Glomerular endothelial cell (primary cell): ENCODE measurements at places on chromosomes 6 and 20. TPM values are rescaled to one million over a fixed set of nuclear protein-coding genes. Genes with fewer than 3 reads are reported as not detected.

GRCh38 chr6:85096976-85097375 lies 332.6 kb upstream of the TBX18 start:
- DNase-seq, result no peak

- DNase-seq, result no peak
Observed at GRCh38 chr20:51531141-51531710, 11.3 kb downstream of the NFATC2 start.

- no peak for DNase-seq
Observed at GRCh38 chr6:52976591-52977035, 18.5 kb downstream of the GSTA4 start.

GRCh38 chr6:75206576-75207342 lies 906 bp upstream of the COL12A1 start:
- DNase-seq, result no peak

DNA sequence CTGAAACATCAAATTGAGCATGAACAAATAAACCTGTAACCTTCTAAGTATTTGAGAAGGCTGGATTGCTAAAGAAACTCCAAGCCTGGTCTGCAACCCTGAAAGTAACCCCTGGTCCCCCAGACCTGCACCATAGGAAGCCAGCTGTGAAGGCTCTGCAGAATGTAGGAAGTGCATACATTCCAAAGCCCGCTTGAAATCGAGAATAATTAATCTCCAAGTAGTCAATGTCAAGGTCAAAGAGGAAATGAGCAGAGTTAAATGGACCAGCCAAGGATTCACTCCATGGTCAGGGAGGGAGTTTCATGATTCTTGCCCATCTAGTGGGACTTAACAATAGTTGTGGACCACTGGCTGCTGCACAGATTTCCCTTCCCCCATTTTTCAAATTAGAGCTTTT lies 107.6 kb upstream of the RNF24 start:
- DNase-seq, result no peak

DNA sequence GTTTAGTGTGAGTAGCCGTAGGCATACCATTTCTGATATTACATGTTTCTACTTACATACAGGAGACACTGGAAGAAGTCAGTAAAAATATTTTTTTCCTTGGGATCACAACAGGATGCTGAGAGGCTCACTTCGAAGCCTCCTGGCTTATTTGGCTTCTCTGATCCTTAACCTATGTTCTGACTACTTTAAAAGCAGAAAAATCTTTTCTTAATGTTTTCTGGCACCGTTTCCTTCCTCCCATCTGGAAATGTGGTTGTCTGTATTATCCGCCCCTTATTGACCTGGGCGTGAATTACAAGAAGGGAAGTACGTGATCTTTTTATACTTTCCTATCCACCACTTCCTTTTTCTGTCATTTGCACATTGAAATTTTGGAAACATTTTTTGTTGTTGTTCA lies 379.6 kb downstream of the COL12A1 start:
- no peak for DNase-seq

GRCh38 chr6:55664591-55665587 lies 85.9 kb upstream of the HMGCLL1 start:
- DNase-seq, result no peak

DNA sequence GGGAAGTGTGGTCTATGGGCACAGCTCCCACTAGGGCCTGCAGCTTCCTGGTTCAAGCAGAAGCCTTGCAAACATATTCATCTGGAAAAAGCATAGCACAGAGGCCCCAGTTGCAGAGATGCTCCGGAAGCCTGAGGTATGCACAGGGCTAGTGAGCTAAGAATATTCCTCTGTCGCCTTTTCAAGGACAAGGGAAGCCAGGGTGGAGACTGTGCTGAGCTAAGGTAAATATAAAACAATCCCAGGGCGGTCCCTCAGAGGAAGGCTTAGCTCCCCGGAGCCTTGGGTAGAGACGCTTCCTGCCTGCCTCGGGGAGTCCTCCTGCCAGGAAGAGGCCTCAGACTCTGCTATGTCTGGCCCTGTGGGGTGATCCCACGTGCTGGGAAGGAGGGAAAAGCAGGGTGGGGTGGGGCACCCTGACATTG lies 134.8 kb upstream of the FOXA2 start:
- no peak for DNase-seq

DNA sequence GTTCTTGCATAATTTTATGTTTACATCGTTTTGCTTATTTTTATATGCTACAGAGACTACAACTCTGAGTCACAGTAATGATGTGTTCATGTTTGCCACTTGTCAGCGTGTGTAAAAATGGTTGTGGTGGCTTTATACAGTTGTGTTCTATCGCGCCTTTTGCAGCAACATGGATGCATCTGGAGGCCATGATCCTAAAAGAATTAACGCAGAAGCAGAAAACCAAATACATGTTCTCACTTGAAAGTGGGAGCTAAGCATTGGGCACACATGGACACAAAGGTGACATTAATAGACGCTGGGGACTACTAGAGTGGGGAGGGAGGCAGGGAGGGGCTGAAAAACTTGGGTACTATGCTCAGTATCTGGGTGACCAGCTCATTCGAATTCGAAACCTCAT lies 996 bp upstream of the SEC23B start:
- DNase-seq, result no peak

DNA sequence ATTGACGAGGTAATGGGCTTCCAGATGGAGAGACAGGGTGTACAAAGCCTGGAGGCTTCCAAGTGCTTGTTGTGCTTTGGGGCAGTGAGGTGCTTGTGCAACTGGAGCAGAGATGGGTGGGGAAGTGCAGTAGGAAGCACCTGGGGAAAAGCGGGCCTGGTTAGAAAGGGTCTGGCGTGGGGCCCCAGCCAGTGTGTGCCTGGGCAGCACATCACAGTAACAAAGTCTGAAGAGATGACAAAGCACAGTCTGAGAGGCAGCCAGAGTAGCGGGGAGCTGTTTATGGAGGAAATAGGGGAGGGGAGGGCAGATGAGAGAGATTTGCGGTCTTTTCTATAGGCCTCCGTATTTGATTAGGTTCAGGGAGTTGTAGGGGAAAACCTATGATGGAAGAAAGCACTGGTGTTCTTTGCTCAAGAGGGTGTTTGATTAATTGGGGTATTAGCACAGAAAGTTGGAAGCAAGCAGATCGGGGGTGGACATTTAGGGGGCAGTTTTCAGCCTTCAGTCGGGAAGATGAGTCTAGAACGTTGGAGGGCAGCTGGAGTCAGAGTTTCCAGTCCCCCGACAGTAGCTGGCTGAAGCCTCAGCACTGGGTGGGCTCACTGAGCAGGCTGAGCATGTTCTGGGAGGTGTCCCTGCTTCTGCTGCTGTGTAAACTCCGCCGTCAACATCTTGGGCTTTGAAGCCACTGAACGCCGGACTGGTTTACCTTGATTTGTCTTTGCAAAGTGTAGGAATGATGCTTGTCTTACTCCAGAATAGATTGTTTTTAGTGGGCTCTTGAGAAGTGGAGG lies 15.5 kb upstream of the MROH8 start:
- DNase-seq, result no peak

GRCh38 chr20:47317127-47317895 lies 39.2 kb downstream of the ZMYND8 start:
- DNase-seq, result no peak

- no peak for DNase-seq
Observed at GRCh38 chr6:43636308-43636659, 644 bp downstream of the MAD2L1BP start.

BTN1A1 gene
- not detected in 2 replicates for total RNA-seq

DNA sequence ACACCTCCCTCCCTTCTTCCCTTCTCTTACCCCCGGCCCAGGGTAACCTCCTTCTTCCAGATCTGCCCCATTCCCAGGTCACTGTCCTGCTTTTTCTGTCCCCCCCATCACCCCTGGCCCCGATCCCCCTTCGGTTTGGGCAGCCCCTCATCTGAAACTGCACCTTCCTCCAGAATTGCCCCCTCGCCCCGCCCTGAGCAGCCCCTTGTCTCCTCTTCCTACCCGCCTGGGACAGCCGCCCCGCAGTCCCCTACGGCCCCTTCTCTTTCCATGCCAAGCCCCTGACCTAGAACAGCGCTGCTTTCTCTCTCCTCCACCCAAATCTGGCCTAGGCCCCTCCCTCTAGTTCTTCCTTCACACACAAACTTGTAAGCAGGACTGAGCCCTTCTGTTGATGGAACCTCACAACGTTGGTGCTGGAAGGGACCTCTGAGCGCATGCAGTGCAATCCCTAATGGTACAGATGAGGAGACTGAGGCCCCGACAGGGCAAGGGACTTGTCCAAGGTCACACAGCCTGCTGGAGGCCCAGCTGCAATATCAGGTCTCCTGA lies 630 bp downstream of the PPP2R5D start:
- no peak for DNase-seq

DNA sequence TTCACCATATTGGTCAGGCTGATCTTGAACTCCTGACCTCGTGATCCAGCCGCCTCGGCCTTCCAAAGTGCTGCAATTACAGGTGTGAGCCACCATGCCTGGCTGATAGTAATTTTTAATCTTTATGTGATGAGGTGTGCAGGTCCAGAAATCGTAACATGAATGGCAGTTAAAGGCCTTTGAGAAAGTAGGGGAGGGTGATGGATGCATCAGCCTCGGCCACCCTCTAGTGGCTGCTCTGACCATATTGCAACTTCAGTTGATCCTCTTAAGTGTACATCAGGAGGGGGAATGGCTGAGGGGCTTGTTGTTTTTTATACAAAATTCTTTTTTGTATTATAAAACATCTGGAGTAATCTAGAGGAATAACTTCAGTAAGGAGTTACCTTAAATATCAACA lies 193.0 kb downstream of the ZFAND3 start:
- no peak for DNase-seq

LY6G6F gene
- not detected in 2 replicates for total RNA-seq

DNA sequence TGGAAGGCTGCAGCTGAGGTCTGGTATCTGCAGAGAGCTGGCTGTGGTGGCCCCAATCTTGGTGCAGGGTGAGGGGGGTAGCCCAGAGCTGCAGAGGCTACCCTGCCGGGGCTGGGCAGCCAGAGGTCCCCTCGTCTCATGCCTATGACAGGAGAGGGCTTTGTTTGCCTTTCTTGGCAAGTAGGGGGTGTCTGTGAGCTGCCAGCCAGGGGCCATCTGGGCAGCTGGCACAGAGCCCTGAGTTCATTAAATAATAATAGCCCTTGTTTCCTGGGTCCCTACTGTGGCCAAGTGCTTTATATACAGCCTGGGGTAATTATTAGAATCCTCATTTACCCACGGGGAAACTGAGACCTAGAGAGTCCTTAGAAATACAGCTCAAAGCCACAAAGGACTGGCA lies 66.6 kb downstream of the EZR start:
- DNase-seq, result no peak

FAM50B gene
- 6.8 and 8.3 TPM in 2 replicates for total RNA-seq

- DNase-seq, result no peak
Observed at GRCh38 chr6:163001330-163001729, 273.6 kb downstream of the PACRG start.

DNA sequence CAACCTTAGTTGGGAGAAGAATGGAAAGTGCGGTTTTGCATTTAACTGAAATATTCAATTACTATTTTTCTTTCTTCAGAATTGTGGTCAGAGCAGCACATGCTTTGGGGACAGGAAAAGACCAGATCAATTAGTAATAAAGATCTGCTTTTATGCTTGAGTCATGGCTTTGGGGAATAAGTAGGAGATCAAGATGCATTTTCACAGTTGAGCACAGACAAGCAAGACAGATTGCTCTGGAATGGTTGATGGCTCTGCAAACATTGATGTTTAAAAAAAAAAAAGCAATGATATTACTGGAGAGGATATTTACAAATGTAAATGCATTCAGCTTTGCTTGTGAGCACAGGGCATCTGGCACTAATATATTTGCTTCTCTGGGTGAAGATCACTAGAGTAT lies 224.4 kb upstream of the SASH1 start:
- DNase-seq, result no peak

TCF21 gene
- total RNA-seq, result 0.41 and 0.44 TPM in 2 replicates

GRCh38 chr6:84123186-84123585 lies 89.6 kb downstream of the MRAP2 start:
- DNase-seq, result no peak

GRCh38 chr6:44670146-44670545 lies 282.6 kb downstream of the CDC5L start:
- DNase-seq, result no peak

DNA sequence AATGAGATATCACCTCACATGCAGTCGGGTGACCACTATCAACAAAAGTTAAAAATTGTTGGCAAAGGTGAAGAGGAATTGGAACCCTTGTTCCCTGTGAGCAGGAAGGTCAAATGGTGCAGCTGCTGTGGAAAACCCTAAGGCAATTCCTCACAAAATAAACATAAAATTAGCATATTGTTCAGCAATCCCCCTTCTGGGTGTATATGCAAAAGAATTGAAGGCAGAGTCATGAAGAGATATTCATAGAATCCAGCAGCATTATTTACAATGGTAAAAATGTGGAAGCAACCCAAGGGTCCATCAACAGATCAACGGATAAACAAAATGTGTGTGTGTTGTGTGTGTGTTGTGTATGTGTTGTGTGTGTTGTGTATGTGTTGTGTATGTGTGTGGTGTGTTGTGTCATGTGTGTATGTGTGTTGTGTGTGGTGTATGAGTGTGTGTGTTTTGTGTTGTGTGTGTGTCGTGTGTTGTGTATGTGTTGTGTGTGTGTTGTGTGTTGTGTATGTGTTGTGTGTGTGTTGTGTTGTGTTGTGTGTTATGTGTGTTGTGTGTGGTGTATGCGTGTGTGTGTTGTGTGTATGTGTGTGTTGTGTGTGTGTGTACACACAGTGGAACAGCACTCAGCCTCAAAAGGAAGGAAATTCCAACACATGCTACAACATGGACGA lies 245.1 kb downstream of the ERMARD start:
- no peak for DNase-seq

DNA sequence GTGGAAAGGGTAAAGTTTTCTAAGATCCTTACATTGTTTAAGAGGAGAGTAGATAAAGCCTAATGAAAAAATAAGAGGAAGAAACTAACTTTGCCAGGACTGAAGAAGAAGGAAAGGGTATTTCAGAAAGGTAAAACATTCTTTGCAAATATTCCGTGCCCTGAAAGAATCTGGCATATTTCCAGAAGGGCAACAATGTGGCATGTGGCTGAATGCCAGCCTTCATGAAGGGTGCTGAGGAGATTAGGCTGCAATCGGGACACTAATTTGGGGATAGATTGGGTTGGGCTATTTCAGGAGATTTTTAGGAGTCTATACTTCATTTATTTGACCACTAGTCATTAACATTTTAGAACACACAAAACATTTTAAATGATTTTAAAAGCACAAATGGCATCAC lies 16.2 kb upstream of the UFL1 start:
- no peak for DNase-seq

DNA sequence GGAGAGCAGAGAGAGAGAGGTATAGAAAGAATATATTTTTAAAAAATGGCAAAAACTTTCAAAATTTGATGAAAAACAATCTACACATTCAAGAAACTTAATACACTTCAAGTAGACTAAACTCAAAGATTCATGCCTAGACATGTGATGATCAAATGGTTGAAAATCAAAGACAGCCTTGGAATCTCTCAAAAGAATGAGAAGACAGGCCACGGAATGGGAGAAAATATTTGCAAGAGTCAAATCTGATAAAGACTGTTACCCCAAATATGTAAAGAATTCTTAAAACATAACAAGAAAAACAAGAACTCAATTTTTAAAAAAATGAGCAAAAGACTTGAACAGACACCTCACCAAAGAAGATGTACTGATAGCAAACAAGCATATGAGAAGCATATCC lies 49.7 kb downstream of the THEMIS start:
- no peak for DNase-seq

PRSS35 gene
- total RNA-seq, result 0.12 TPM in 1 of 2 replicates, not detected in the other

GRCh38 chr20:57683287-57683686 lies 26.5 kb downstream of the PMEPA1 start:
- no peak for DNase-seq

SRMS gene
- not detected in 2 replicates for total RNA-seq
